ENCODE measurements at places on chromosomes 12 and 14.

DNA sequence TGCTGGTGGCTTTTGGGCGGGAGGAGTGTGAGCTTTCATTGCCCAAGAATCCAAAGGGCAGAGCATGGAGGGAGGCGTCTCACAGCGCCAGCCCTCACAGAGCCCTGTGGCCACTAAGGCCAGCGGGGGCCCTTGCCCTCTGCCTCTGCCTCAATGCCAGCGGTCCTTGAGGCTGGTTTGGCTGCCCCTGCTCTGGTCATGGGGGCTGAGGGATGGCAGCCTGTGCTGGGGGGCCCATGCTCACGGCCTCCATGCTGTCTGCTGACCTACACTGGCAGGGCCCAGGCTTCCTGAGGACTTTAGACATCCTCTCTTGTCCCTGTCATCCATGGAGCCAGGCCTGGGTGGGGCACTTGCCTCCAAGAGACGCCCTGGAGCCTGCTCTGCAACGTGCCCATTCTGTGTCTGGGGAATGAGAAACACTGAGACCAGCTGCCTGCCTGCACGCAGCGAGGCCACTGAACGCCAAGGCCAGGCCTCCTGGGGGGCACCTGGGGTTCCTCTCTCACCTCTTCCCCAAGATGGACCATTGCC, 143.4 kb downstream of the KIF26A start:
- no peak for DNase-seq

DNA sequence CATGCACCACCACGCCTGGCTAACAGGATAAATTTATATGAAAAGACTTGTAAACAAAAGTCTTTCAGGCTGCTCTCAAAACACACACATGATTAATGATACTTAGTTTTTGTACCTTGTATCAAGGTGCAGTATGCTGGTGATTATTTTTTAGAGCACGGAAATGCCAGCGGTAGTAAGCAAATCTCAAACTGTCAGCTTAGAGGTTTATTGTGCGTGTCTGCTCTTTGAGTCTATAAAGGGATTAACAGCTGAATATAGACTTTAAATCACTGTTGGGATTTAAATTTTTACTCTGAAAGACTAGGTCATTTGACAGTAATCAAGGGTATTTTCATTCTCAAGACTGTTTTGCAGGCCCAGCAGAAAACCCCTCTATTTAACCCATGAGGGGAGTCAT, 50.5 kb downstream of the PLEKHA5 start:
- DNase-seq = no peak

- no peak for DNase-seq
Measured at GRCh38 chr12:109926016-109926415, 25.9 kb downstream of the TCHP start.

DNA sequence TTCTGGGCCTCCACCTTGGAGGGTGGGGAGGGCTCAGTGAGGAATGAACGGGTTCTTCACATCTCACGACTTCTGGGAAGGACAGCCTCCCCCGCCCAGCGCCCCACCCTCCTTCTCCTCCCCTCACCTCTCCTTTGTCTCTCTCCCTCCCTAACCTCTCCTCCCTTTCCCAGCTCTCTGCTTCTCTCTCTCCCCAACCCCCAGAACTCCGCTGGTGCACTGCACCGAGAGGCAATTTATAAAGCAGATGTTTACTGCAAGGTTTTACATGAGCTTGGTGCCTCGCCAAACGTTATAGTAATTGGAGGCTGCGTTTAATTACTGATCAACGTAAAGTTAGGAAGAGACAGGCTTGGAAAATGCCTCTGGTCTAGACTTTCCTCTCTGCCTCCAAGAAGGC, 42.9 kb upstream of the FAM222A start:
- no peak for DNase-seq

DNA sequence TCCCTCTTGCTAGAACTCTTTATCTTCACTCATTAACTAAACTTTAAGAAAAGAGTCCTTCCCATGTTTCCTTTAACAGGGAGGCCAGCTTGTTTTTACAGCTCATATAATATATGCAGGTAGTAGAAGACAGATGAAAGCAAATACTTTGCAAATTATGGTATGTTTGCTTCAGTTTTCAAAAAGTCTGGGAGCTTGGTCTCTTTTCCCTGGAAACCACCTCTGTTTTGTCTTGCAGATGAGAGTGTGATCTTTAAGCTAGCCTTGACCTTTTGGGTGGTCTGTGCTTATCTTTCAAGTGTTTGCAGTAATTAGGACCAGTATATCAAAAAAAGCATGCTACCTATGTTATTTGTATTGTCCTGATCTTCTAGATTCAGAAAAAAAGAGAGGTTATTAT, 62.7 kb downstream of the ERC1 start:
- DNase-seq = no peak

- peak; percentile 11 for DNase-seq
Measured at GRCh38 chr12:1518591-1519516, 75.5 kb downstream of the FBXL14 start.

DNA sequence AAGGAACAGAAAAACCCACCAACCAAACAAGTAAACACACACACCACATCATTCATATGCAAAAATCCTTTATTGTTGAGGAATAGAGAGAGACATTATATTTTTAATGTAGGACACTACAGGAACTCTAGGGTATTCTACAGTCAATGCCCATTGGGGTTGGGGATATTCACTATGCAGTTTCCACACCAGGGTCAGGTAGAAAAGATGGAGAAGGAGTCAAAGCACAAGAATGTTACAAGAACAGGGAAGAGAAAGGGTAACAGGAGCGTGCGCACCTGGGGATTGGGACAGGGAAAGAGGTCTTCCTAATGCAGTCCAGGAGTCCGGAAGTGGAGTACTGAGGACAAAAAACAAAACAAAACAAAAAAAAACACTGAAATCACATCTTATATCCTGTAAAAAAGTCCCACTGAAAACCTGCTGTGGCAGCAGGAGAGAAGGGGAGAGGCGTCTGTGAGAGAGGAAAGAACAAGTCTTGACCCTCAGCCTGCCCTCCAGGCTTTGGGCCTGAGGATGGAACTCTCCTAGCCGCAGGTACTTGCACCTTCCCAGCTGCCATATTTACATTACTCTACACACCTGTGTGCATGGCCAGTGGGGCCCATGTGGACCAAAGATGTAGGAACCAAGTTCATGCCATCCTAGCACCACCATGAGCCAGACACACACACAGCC, 3.7 kb upstream of the ZBTB39 start:
- DNase-seq = no peak

DNA sequence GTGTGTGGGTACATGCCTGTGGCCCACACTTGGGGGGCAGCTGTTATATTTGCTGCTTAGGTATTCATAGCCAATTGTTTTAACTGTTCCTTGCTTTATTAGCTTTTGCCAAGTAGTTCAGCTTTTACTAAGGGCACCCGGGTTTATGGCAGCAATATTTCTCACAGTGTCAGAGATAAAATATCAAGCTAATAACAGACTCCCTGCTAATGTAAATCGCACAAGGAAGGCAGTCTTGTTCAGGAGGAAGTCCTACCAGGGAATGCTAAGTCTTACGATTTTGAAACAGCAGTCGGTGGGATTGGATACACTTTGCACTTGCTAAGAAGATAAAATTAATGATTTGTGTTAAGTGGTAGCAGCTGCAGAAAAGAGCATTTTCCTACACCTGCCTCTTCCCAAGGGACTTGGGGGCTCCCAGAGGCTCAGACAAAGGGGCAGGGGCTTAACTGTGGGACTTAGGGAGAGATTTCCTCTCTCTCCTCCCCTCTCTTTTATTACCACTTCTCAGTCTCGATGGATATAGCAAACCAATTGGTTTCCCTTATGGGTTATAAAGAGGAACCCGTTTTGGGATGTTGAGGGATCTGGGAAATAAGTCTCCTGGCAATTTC, 175.1 kb downstream of the NRXN3 start:
- DNase-seq = no peak

DNA sequence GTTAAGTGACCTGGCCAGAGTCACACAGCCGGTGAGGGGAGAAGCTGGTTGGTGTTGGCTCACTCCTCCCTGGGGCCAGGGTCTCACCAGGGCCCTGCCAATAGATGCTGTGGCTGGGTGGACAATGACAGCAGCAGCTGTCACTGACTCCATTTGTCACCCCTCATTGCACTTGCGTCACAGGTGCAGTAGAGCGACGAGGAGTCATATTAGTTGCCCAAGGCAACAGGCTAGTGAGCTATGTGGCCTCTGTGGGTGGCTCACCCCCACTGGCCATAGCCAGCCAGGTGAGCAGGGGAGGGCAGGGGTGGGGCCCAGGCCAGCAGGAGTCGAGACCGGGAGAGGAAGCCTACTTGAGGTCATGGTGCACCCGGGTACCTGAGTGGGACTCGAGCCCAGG, 9.7 kb downstream of the SLC25A47 start:
- no peak for DNase-seq

GRCh38 chr12:52798671-52799504, 3.0 kb upstream of the KRT3 start:
- DNase-seq = no peak

GRCh38 chr14:22159957-22160356, 429.1 kb downstream of the DAD1 start:
- peak; percentile 20 for DNase-seq

DNA sequence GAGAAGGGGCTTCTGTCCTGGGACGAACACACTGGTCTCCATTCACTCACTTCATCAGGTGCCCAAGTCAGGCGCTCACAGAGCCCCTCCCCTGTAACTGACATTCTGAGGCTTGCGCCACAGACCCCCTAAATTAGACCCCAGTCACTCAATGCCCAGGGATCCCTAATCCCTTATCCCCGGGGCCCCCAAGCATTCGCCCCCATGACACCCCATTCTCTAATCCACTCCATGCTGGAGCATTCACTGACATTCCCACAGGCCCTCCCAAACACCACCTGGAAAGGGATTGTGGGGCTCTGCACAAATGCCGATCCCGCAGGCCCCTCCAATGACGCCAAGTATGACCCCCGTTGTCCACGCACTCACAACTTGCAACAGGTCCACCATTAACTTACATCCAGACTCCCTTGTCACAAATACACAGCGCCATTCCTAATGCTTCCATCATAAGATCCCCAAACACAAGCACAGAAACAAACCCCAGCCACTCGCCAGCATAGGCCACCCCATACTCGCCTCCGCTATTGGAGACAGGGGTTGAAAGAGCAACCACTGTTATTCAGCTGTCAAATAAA, 1.5 kb downstream of the ZNF605 start:
- DNase-seq = no peak

DNA sequence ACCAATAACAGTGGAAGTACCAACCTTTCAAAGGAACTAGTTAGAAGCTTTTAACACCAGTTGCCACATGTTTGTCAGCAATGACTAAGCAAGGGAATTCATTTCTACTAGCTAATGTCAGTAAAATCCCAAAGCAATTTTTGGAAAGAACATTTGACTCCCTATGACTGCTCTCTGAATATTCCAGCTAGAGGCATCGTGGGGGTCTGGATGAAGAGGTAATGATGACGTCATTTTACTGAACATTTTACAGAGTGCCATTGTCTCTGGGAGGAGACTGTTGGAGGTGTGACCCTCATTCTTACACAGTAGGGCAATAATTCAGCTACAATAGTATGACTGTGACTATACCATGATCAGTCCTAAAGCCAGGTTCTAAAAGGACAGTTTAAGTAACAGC, 204.8 kb downstream of the ITPR2 start:
- no peak for DNase-seq

DNA sequence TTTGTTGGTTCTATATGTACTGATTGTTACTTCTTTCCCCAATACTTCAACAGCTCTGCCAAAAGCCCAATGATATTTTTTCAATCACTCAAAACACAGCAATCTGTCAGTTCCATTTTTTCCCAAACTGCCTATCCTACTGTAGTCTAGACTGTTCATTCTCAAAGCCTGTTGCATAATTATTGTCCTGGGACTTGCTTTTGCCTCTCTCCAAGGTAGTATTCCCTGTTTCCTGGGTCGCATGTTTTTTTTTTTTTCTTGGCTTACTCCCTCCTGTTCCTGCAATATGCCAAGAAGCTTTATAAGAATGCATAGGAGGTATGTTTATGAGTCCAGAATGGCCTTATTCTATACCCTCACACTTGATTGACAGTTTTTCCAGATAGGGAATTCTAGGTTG, 19.9 kb upstream of the CCNT1 start:
- no peak for DNase-seq

- peak; percentile 22 for DNase-seq
Measured at GRCh38 chr12:75270157-75270556, 60.0 kb downstream of the CAPS2 start.

DNA sequence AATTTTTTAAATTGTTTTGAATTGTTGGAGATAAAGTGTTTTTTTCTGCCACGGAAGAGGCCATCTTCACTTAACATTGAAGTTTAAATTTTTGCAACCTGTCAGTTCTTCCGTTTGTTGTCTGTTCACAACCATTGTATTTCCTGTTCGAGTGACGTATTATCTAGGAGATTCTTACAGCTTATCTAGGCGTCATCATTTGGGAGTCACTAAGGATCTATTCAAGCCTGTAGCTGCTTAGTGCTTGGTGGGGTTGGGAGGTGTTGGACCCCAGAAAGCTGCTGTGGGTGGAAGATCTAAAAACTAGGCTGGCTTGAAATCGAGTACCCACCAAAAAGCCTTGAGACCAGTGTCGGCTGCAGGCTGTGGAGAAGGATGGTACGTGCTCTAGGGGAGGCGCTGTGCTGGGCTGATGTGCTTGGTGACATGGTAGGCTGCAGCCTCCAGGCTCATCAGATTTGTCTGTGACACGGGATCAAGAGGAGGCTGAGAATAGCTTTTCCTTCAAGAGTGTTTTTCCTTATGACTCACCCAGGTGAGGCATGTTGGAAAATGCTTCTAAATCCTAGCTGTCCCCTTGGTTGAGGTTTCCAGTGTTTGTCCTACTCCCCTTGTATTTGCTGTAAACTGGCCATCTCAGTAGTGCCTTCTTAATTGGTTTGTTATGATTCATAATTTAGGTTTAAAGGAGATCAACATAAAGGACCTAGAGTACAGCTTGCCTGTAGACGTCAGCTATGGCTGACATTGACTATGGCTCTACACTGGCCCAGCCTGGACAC, 57.8 kb downstream of the ATG14 start:
- DNase-seq = no peak

DNA sequence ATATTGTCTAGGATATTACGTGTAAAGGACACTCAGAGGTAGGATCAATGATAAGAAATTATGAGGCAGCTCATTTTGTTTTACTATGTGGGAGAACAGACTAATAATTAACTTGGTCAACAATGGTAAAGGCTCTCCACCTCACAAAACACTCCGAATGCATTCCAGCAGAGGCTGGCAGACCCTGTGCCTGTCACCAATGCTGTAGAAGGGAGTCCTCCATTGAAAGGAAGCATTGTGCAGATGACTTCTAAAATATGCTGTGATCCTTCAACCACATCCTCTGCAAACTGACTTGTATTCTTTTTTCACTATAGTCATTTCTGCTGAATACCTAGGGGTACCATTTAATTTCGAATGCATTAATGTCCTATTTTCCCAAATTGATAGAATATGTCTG, 119.6 kb upstream of the EEA1 start:
- no peak for DNase-seq

All from MV-4-11 (cell line).